Thymus (tissue), 14 donors: ENCODE measurements at places on chromosomes 7 and 10.

GRCh38 chr10:13001041-13001886 lies at the start of gene CCDC3:
Gene CCDC3 (minus strand): TSS chr10:13001713. CDS start chr10:13001570, 143 bp downstream.
- DNase-seq, result no peak

DNA sequence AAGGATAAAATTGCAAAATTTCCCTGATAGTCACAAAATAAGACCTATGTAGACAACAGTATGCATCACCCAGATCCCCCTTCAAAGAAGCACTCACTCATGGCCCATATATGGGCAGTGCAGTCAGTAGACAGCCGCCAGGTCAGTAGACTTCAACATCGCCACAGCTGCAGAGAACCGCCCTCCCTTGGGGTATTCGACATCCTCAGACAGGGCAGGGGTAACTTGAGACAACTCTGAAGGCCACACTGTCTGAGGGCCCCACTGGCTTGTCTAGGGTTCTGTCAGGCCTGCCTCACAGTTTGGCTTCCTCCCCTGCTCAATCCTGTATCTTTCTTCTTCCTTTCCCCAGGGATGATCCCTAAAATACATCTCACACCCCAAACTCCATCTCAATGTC lies 172.3 kb downstream of the IMMP2L start:
- DNase-seq, result no peak

GRCh38 chr10:26869528-26869927 lies 8.8 kb upstream of the ABI1 start:
- DNase-seq, result no peak

GRCh38 chr7:66352071-66352470 lies 146.9 kb downstream of the TPST1 start:
- DNase-seq, result no peak

DNA sequence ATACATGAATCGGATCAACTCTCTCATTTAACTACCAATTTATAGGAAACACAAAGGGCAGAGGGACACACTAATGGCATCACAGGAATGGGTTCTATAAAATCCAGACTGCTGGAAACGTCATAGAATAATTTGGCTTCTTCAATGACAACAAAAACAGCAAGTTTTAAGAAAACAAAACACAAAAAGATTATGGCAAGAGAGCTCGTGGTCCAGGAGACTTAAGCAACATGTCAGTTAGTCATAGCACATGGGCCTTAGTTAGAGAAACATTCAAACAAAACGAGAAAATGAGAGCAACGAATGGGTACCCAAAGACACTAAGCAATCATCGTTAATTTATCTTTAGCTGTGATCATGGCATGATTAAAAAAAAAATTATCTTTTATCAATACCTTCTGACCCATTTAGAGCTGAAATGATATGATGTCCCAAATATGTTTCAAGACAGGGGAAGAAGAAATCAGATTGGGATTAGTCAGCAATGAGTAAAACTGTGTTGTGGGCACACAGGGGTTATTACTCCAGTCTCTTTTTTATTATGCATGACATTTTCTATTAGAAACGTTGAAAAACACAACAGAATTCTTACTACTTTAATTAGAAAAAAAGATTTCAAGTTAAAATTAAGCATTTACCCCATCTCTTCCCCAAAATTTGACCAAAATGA lies 28.3 kb downstream of the NCAPG2 start:
- no peak for DNase-seq

DNA sequence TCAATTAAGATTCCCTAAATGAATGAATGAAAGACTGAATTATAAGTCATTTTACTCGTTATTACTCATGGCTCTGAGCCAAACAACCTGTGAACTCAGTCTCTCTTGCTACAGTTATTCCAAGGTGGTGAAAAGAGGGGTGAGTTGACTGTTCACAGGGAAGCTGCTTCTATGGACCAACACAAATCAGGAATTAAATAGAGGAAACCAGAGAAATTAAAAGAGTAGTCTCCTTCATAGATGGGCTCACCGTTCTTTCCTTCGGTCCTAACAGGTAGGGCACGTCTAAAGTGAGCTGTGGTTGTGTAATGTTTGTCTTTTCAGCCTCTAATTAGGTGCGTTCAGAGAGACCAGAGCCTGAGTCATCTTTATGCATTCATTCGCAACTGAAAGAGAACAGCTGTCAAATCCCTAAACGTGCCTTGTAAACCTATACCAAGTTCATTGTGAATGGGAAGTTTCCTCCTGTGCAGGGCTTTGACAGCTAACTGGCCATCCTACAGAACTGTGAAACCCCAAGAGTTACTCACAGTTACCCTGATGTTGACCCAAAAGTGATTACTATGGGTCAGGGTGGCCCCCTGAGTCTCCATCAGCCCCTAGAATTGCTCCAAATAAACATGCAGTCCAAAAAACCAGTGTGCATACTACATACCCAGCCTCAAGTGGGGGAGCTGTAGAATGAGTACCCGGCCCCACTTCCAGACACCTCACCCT lies 18.2 kb upstream of the C10orf53 start:
- no peak for DNase-seq

DNA sequence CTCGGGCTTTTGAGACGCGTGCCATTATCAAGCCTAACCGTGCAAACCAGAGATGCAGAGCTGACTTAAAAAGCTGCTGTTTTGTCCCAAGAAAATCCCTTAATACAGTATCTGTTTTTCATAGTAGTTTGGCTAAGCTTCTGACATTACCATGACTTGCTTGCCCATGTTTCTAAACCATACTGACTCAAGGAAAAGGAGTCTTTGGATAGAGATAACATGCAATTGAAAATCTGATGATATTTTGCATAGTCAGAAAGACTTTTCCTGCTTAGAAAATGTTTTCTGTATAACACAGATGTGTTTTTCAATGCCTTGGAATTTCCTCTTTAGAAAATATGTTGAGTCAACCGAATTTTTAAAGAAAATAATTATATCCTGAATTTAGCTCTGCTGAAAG lies 21.5 kb upstream of the AKR1E2 start:
- no peak for DNase-seq

DNA sequence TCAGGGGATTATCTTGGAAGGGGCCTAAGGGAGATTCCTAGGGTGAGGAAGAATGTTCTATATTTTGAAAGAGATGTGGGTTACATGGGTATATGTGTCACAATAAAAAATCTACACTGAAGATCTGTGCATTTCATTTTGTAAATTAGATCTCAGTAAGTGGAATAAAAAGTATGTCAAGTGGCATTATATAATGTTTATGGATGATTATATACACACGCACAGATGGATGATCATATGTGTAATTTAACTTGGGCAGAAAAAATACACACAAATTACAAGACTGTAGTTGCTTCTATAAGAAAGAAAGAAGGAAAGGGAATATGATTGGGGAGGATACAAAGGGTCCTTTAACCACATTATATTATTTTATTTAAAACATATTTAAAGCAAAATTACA lies 18.5 kb downstream of the ASZ1 start:
- DNase-seq, result no peak

DNA sequence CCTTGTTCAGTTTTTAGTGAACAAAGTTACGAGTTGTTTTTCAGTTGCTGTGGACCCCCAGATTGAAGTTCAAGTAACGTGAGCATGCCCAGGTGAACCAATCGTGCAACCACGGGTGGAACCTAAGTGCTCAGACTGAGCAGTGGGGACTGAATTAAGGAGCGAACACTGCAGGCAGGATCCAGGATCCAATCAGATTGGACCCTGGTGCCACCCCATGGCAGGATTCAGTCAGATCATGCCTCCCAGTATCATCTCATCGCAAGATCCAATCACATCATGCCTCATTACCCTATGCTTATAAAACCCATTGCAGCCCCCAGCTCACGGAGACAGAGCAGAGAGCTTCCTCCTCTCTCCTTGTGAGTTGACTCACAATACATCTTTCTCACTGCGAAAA lies 80.9 kb downstream of the PFKFB3 start:
- DNase-seq, result no peak

DNA sequence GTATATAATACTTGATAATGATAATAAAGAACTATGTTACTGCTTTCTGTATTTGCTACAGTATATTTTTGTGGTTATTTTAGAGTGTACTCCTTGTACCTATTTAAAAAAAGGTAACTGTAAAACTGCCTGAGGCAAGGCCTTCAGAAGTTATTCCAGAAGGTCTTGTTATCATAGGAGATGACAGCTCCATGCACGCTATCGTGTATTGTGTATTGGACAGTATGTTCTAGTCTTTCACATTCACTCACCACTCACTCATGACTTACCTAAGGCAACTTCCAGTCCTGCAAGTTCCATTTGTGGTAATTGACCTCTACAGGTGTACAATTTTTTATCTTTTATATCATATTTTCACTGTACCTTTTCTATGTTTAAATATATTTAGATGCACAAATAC lies 100.7 kb downstream of the ARL4A start:
- no peak for DNase-seq
